ENCODE measurements at places on chromosomes 2 and 18. TPM values are rescaled to one million over a fixed set of nuclear protein-coding genes. Genes with fewer than 3 reads are reported as not detected.

DNA sequence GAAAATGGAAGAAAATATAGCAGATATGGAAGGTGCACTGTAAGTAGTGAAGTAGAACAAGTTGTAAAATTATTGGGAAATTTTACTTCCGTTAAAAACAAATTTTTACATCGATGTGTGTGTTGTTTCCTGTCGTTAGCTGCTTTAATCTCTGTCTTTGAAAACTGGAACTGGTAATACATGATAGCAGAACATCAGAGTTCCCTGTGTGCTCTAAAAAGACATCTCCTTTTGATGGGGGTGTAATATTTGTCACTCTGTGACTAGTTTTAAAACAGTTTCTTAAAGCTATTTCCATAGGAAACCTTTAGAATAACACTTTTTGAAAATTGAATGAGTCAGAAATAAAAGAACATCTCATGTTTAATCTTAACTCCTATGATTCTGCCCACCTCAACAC, 43.5 kb downstream of the COX7A2L start:
- DNase-seq: no peak

ZAP70 gene
- 302 TPM for total RNA-seq

DNA sequence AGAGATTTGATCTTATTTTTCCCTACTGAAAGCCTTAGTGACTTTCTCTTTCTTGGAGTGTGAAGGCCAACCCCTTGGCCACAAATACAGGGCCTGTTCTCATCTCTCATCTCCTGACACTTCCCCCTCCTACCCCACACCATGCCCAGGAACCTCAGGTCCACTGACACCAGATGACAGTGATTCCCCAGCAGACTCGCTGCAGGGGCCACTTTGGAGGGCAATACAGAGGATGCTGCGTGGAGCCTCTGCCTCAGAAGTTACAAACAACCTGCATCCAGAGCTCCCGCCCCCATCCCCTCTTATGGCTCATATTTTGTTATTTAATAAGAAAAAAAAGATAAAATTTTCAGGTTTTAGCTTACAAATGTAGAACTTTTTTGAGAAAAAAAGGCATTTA, 70.1 kb upstream of the LGALSL start:
- DNase-seq: no peak

- DNase-seq: no peak
These were observed 396.2 kb upstream of the HS6ST1 start for GRCh38 chr2:128714851-128715312.

- DNase-seq: no peak
These were observed 100.4 kb upstream of the SMAD2 start for GRCh38 chr18:48030616-48031480.

DNA sequence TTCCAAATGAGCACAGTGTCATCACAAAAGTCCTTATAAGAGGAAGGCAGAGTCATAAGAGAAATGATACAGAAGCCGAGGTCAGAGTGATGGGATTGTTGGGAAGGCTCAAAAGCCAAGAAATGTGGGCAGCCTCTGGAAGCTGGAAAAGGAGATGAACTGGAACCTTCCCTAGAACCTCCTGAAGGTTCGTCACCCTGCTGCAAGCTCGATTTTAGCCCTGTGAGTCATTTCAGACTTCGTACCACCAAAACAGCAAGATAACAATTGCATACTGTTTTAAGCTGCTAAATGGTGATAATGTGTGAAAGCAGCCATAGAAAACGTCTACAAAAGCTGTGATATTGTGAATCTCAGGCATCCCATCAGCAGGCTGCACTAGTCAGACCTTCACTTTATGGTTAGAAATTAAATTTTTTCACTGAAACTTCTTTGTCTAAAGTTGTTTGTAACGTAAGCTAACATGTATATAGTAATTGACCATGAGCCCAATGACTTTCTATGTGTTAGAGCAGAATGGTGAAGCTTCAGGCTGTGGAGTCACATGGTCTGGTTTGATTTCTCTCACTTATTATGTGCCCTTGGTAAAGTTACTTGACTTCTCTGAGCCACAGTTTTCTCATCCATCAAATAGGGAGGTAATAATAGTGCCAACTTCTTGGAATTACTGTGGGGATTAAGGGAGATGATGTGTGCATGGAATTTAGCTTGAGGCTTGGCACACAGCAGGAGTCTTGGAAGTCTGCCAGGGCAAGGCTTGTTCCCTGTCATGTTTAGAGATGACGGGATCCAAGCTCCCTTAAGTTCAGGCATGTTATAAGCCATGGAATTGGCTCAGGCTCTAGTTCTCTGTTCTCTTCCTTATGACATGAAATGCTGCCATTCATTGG, 132.0 kb upstream of the CCDC195 start:
- DNase-seq: no peak

DNA sequence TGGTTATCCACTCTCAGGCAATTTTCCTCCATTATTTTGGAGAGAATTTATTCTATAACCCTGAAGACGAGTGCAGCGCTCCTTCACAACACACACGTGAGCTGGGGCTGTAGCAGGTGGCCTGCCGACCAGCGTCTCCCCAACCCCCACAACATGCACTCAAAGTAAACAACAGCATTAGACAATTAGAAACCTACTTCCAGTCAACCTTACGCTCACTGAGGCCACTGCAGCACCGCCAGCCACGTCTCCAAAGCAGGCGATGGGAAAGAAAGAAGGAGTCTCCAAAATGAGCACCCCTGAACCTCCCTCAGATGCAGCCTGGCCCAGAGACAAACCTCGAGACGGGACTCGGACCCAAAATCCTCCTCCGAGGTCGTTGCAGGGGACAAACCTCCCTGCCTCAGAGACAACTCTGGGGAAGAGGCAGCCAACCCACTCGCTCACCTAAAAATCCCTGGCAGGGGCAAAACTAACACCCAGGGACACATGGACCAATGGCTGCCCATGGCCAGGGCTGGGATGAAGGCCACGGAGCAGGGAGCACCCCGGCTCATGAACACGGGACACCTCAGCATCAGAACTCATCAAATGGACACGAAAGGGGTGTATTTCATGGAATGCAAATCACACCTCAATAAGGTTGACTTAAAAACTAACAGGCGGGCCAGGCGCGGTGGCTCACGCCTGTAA, 2.6 kb downstream of the SLC66A2 start:
- DNase-seq: no peak

Data from activated T-helper 1 cell treated with anti-CD3 and anti-CD28 coated beads, Interleukin-12 subunit alpha, Interleukin-12 subunit beta, Interleukin-2, Interleukin-4 antibody, amounts not matched to agents 30 ng/mL and 10 ng/mL and 1 ng/mL, durations not matched to agents 14 hours and 24 hours and 36 hours (primary cell).